ENCODE measurements at places on chromosomes 1 and 21.

DNA sequence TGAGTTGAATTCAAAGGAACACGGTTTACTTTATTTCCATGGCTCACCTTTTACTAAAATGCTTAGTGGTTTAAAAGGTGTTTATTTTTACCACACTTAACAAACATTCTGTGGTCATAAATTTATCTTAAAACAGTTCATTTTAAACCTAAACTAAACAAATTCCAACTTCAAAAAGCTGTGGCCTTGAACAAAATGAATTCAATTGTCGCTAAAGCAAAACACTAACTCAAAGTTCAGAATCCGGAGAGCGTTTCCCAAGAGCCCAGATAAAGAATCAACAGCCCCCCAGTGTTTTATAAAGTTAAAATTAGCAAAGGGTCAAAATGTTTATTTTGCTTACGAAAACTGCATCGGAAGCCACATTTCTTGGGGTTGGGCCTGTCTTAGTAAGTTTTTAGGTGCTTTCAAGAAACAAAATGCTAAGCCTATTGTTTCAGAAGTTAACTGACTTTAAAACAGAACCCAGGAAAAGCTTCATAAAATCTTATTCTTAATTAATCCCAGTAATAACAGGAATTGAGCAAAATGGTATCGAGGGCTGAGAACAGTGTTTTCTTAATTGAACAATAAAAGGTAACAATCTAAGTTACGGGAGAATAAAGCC, 1.3 kb downstream of the PUM1 start:
- no peak for DNase-seq

GRCh38 chr1:53553734-53554509, 94.7 kb downstream of the DMRTB1 start:
- DNase-seq: peak; percentile 63

DNA sequence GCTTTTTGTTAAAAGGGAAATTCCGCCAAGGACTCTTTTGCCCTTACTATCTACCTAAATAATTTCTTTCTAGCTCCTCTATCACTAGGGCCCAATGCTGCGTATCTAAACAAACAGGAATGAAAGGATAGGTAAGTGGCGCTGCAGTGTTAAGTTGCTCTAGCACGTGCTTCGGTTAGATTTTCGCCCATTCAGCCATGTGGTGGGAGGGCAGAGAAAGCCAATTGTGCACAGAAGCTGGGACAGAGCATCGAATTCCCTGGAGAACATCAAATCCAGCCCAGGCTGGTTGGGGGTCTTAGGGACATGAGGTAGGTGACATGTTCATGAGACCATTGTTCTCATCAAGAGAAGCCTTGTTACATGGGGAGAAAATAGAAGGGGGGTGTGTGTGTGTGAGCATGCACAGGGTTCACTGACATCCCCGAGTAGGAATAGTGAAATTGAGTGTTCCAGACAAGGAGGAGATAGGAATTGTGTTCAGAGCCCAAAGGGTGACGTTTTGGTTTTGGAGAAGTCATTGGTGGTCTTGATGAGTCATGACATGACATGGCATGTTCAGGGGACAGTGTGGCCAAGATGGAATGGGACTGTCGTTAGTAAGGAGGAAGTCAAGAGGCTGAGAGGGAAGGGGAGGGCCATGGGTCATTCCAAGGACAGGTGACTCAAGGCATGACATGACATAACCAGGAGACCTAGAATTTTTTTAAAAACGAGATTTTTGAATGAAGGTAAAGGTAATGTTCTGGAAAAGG, 107.1 kb downstream of the TLR5 start:
- DNase-seq: no peak

GRCh38 chr1:17239420-17239819, 9.5 kb upstream of the PADI3 start:
- DNase-seq: peak; percentile 88

GRCh38 chr1:155073377-155074242, 5.0 kb upstream of the EFNA3 start:
- DNase-seq: no peak

DNA sequence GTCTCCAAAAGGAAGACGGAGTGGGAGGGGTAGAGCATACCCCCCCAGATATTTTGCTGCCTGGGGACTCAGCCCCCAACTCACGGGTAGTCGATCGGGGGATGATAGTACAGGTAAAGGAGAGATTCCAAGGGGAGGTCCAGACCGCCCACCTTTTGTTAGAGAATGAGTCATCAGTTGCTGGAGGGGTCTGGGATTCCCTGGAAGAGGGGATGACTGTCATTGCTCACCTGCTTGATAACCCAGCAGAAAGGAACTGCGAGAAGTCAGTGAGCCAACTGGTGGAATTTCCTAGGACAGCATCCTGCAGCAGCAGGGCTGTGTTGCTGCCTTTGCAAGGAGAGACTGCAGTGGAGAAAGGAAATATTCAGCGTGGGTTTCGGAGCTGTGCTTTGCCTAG, 64.4 kb downstream of the MACF1 start:
- DNase-seq: no peak

GRCh38 chr1:85649591-85649990, 58.6 kb downstream of the ZNHIT6 start:
- DNase-seq: no peak

GRCh38 chr1:201769966-201770365, 59.0 kb upstream of the IPO9 start:
- peak; percentile 72 for DNase-seq

DNA sequence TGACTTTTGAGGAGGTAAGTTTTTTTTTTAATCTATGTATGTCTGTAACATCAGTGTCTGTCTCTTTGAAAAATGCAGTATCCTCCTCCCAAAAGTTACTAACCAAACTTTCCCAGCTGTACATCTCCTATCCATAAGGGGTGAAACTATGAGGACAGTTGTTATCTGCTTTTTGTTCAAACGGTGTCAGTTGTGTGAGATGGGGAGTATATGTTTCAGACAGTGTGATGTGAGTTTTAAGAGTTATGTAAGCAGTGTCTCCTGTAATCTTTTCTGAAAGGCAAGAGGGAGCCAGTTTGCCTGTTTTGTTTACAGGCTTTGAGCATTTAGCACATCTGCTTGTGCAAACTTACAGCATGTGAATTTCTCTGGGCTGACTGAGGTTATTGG, 34.8 kb upstream of the CACYBP start:
- no peak for DNase-seq

GRCh38 chr1:25066731-25067517, 136.8 kb upstream of the RUNX3 start:
- no peak for DNase-seq

DNA sequence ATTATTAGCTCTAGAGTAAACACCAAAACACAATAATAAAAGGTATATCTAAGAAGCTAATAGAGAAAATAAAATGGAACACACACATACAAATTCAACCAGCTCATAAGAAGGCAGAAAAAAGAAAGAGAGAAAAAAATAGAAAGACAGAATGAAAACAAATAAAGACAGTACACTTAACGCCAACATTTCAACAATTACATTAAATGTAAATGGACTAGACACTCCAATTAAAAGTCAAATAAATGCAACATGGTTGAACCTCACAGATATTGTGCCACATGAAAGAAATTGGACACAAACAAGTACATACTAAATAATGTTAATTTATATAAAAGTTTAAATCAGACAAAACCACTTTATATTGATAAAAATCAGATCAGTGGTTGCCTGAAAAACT, 56.0 kb downstream of the SLC44A5 start:
- DNase-seq: no peak

DNA sequence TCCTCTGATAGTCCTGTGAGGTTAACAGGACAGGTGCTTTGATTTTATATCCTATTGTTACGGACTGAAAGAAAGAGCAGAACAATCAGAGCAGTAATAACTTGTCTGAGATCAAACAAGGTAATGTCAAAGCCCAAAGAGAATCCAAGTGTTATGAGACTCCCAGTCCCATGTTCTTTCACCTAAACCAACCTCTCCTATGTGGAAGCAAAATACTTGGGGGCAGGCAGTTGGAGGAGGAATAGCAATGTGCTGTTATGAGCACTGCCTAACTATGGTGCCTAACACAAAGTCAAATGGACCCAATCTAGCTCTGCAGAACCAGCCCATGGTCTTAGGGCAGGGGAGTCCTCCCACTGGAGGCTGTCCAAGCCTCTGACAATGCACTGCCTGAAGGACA, 28.1 kb downstream of the ACBD3 start:
- no peak for DNase-seq

- DNase-seq: no peak
Observed at GRCh38 chr1:107741242-107741641, 223.7 kb downstream of the VAV3 start.

GRCh38 chr1:193537266-193538002, 351.0 kb upstream of the B3GALT2 start:
- DNase-seq: no peak

DNA sequence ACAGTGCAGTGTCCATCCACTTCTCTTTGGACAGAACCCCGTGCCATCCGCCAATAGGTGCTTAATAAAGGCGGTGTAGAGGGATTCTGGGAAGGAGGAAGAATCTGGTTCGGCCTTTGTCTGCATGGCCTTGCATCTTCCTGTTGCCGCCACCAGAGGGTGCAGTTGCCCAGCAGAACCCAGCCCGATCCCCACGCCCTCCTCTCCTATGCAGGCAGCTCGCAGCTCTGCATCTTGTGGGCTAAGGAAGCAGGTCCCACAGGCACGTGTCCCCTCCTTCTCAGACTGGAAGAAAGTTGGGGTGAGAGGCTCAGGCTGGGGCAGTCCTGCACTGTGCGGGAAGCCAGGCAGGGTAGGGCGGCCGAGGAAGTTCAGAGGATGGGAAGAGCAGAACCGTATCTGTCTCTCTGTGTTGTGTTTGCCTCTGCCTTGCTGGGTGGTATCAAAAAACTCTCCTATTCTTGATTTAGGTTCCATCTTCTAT, 20.8 kb downstream of the NAV1 start:
- DNase-seq: peak; percentile 86

- peak; percentile 24 for DNase-seq
Observed at GRCh38 chr1:212040629-212041412, 5.3 kb downstream of the DTL start.

DNA sequence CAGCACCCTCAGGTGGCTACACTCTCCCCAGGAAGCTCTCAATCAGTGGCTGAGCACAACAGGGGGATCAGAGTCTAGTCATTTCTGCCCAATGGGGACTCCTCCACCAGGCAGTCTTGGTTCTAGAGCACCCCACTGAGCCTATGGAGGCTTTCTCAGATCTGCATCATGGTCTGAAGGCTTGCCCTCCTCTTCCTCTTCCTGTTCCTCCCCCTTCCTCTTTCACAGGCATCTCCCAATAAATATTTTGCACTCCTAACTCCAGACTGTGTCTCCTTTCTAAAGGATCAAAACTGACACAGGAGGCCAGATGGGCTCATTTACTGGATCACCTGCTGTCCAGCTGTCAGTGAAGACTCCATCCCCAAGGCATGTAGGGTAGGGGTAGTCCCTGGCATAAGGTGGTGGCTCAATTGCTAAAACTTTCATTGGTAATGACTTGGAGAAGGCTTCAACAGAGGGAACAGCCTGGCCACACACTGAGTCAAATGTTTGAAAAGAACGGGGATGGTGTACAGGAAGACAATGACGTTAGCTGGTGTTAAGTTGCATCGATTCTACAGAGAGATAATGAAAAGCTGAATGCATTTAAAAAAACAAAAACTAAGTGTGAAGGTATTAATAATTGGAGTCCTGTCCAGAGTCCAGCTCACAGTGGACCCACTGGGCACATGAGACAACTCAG, 84.2 kb upstream of the SLC2A1 start:
- DNase-seq: no peak

DNA sequence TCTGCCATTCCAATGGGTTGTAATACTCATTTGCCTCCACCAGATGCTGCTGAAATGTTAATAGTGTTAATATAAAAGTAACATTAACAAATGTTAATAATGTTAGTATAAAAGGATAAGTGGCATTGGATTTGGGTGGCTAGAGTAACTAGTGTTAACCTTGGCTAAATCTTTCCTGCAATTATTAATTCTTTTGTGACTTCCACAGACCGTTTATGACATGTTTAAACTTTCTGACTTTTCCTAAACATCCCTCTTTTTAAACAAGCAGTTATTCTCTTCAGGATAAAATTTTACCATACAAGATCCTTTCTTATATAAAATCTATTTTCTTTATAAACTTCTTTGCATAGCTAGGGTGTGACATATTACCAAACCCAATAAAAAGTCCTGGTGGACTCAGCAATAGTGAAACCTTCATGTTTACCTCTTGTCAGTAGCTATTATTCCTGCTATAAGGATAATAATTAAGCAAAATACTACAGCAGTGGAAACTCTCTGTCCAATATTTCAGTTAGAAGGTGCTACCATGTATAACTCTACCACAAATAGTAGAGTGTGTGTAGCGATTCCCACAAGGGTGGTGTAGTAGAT, 41.5 kb downstream of the CCDC30 start:
- DNase-seq: no peak

GRCh38 chr21:33121715-33122475, 52.0 kb downstream of the OLIG1 start:
- DNase-seq: peak; percentile 21

All from EL (cell line).